Activated T-cell treated with anti-CD3 and anti-CD28 coated beads, Interleukin-2, amount 50 U/mL, for 4 hours (primary cell): ENCODE measurements at places on chromosomes 12 and 14. TPM values are rescaled to one million over a fixed set of nuclear protein-coding genes. Genes with fewer than 3 reads are reported as not detected.

DNA sequence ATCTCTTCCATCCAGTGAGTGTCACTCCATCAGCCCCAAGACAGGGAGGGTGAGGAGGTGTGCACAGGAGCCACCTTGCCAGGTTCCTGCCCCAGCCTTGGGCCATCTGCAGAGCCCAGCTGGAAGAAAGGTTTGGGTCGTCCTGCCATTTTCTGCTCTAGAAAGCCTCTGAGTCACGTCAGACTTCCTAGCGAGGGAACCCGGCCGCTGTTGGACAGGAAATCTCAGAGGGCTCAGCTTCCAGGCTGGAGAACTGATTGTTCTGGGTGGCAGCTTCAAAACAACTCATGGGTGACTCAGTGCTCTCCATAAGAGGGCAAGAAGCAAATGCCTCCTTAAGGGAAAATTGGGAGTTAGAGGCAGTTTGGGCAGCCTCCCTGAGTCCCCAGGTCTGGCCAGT lies 16.6 kb downstream of the HIP1R start:
- no peak for DNase-seq

GRCh38 chr14:26170885-26171284 lies 426.9 kb downstream of the NOVA1 start:
- DNase-seq = no peak

GRCh38 chr12:67582238-67582834 lies 66.2 kb upstream of the DYRK2 start:
- DNase-seq = no peak

GRCh38 chr14:68696721-68697495 lies 96.0 kb downstream of the ZFP36L1 start:
- DNase-seq = no peak

- DNase-seq = no peak
Observed at GRCh38 chr12:108589840-108590229, 8.0 kb downstream of the TMEM119 start.

DNA sequence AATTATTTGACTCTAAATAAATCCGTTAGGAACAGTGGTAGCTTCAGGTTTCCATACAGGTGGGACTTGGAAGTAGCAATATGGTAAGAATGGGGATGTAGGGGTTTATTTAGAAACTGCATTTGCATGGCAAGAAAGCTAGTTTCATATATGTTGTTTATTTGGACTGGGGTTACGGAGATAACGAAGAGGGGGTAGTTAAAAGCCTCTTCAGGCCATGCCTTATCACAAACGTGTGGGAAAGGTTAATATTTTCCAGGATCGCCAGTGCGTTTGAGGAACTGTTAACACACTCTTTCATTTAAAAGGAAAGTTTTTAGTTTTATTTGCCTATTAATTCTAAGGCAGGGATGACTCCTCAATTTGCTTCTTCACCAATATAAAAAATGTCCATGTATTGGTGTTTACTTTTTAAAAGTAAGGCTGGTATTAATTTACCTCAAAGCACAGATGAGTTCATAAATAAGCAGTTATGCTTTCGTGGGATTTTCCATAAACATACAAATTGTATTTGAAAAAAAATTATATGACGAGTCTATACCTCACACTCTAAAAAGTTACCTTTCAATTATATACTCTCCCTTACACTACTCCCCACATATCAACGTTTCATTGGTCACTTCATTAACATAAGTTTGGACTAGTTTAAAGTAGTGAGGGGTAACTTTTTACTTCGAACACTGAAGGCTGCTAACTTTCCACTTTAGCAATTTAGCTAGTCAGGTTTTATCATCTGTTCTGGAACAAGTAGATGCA lies 814 bp downstream of the RAB2B start:
- DNase-seq = no peak

DNA sequence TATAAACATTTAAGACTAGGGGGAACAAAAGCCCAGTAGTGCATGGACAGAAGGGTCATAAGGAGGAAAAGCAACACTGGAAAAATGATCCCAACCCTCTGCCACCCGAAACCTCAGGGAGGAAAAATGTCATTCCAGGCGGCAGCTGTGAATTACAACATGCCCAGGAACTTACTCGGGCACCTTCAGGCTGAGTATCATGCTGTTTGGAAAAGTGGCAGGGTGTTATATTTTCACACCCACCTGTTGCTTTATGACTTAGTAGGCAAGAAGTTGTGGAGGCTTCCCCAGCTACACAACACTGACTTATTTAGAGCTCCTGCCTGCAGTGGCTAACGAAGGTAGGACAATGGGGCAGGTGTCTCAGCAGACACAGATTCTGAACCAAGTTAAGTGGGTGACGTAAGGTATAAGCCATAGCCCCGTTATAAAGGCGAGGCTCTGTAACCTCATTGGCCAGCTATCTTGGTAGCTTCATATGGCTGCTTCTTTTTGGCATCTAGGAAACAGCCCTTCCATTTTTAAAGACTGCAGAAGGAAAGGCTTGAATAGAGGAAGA lies 96.1 kb upstream of the IFNG-AS1 start:
- no peak for DNase-seq

DNA sequence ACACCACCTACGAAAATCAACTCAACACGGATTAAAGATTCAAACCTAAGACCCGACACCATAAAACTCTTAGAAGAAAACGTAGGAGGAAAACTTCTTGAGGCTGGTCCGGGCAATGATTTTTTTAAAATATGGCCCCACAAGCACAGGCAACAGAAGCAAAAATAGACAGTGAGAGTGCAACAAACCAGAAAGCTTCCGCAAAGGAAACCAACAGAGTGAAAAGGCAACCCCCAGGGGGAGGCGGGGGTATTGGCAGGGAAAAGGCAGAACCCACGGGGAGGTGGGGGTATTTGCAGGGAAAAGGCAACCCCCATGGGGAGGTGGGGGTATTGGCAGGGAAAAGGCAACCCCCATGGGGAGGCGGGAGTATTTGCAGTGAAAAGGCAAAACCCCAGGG lies 20.5 kb upstream of the FBRSL1 start:
- no peak for DNase-seq

DNA sequence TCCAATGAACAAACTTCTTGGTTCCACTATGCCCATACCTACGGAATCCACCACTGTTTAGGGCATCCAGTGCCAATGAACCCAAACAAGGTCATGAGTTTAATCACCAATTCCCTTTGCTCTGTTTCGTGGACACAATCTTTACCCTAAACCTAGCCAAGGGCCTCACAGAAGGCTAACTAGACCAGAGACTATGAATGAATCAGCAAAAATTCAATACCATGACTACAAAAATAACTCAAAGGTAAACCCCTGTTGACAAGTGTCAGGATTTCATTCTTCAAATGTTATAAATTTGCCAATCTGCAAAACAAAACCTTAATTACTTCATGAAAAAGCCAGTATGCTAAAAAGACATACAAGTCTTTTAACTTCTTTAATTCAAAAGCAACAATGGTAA lies 96.7 kb downstream of the CEP128 start:
- no peak for DNase-seq

GRCh38 chr12:116954710-116955381 lies 44.1 kb downstream of the FBXW8 start:
- DNase-seq = no peak

DNA sequence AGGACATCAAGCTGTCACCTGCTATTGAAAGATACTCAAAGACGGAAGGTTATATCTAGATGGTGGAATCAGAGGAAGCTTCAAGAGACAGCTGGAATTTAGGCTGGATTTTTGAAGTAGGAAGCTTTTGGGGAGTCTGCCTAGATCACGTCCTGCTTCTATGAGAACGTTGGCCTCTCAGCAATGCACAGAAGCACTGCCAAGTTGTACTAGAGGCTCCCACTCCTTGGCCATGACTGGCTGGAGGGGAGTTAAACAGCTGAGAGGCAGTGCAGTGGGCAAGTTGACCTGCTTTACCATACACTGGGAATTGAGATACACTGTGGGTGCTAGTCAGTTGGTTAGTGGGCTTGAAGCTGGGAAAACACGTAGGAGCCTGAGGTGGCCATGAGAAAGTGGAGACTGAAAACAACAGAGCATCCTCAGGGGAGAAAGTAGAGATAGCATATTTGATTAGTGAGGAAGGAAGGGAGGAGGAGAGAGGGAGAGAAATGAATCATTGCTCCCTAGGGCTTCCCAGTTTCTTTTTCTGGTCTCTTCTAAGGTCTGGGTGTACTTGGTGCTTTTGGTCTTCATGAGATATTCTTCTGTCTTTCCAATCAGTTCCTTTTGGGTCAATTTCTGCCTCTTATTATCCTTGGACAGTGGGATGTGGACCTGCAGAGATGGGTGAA lies 110.8 kb downstream of the EMP1 start:
- no peak for DNase-seq

GRCh38 chr12:262817-263216 lies at the start of gene SLC6A13:
Gene SLC6A13, minus strand, starts transcription at chr12:262836. Its CDS starts 2,784 bp downstream, at chr12:260052.
- no peak for DNase-seq

DNA sequence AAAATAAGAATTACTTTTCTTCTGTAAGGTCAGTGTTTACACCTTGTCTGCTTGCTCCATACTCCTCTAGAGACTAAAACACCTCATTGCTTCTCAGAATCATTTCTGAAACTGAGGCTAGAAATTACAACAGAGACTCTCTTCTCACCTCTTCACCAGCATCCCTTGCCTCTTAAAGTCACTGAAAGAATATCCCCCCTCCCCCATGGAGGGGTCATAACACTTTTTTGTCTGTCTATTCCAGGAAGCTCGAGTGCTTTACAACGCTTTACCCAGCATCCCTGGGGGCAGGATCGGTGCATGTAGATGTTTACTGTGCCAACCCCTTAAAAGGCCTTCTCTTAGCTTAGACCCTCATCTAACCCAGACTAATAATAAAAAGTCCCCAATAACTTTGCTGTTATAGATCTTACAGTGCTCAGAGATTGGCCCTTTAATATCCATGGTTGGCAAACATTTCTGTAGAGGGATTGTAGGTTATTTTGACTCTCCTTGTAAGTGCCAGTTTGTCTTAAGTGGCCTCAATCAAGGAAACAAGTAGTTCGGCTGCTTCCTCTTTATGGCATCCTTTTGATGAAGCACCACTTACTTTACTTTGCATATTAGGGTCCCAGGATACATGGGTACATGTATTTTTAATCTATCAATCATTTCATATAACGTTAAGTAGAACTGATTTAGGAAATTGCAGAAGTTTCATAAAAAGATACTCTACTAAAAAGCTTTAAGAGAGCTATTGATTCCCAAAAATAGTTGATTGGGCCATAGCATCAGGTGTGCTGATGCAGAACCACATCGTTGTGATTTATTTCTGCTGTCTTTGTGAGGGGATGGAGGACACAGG lies 29.3 kb downstream of the PRKCH start:
- DNase-seq = no peak

DNA sequence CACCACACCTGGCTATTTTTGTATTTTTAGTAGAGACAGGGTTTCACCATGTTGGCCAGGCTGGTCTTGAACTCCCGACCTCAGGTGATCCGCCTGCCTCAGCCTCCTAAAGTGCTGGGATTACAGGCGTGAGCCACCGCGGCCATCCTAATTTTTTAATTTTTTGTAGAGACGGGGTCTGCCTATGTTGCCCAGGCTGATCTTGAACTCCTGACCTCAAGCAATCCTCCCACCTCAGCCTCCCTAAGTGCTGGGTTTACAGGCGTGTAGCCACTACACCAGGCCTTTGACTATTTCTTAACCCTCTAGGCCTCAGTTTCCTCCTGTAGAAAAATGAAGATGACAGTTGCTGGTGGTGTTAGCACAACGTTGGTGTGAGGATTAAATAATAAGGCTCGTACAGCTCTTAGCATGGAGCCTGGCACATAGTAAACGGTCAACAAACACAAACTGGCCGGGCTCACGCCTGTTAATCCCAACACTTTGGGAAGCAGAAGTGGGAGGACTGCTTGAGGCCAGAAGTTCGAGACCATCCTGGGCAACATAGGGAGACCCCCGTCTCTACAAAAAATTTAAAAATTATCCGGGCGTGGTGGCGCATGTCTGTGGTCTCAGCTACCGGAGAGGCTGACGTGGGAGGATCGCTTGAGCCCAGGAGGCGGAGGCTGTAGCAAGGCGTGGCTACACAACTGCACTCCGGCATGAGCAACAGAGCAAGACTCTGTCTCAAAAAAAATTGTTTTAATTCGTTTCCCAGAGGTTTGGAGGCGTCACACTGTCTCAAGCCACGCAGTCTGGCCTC lies 979 bp downstream of the DDX54 start:
- DNase-seq = no peak

EFS gene
- 0.08 TPM for total RNA-seq

KCNMB4 gene
- total RNA-seq = 0.05 TPM

KRT71 gene
- total RNA-seq = not detected

TAS2R9 gene
- total RNA-seq = not detected

TAS2R43 gene
- 0.78 TPM for total RNA-seq

YY1 gene
- total RNA-seq = 88.3 TPM

SLC17A8 gene
- not detected for total RNA-seq

INSM2 gene
- not detected for total RNA-seq

TBX3 gene
- 0.18 TPM for total RNA-seq

DACT1 gene
- total RNA-seq = 0.49 TPM

VCPKMT gene
- total RNA-seq = 19.4 TPM

TMEM30B gene
- 1.5 TPM for total RNA-seq

PRH2 gene
- total RNA-seq = not detected

TBC1D30 gene
- 0.24 TPM for total RNA-seq
